ENCODE measurements at places on chromosomes 5 and 9.

DNA sequence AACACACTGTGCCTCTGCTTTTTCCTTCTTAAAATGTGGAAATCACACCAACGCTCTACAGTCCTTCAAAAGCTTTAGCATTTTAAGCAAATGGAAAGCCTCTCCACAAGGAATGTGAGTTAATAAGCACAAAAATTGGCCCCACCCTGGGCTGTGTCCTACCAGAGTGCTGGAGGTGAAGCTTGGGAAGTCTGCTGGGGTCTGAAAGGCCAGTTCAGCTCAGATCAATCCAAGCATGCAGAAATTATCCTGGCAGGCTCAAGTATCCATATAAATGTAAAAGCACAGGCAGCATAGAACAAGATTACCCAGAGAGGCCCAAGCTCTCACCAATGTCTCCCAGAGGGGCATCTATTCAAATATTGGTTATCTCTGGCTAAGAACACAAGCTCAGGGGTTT, 98.5 kb downstream of the ESM1 start:
- no peak for DNase-seq

GRCh38 chr5:37850226-37850865, 10.5 kb upstream of the GDNF start:
- peak; percentile 89 for DNase-seq

- DNase-seq = peak; percentile 4
Observed at GRCh38 chr5:84450617-84451414, 66.1 kb upstream of the EDIL3 start.

DNA sequence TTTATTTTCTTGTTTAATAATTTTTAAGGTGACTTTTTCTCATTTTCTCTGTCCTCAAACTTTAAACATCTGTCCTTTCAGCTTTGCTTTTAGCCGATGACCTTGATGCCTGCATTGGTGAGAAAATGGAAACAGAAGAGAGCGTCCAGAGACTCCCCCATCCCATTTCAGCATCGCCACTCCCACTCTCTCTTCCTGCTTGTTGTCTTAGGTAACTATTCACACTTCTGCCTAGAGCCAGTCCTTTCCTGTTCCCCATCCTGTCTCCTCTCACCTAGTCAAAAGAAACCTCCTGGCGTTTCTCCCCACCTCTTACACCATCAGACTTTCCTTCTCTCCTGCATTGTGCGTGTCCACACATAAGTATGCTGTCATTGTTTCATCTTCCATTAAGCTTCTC, 124.6 kb downstream of the MAST4 start:
- DNase-seq = no peak

DNA sequence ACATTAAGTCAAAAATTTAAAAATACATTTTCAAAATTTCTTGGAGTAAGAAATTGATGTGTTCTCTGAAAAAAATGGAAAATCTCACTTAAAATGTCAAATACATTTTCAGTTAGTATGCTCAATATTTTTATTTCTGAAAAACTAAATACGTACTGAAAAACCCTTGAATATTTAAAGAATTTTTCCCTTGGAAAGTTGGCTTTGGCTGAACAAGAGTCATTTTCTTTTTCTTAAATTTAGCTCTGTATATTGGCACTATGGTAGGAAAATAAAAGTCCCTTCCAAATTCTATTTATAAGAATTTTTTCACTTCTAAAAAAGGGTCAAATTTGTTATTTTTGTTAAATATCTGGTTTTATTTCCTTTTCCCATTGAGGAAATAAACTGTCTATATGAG, 29.0 kb upstream of the CDH18 start:
- DNase-seq = no peak

DNA sequence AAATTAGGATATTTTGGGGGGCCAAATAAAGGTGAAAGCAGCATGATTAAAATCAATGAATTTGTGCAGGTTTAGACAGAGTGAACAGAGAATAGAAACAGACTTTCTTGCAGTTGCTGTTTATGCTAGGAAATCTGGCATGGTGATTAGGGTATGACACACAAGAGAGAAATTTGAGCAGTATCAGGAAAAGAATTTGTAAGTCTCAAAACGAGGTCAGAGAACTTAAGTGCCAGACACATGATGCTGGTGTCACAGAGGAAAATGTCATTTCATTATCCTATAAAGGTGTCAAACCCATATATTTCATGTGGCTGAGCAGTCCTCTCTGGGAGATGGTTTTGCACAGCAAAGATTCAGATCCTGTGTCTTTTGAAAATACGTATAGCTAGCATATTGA, 15.7 kb downstream of the LVRN start:
- DNase-seq = peak; percentile 78

- no peak for DNase-seq
Observed at GRCh38 chr5:149940077-149940574, 4.5 kb downstream of the PDE6A start.

- DNase-seq = no peak
Observed at GRCh38 chr5:164472165-164472564, 966.7 kb downstream of the MAT2B start.

- no peak for DNase-seq
Observed at GRCh38 chr9:35237311-35237710, 75.5 kb downstream of the UNC13B start.

DNA sequence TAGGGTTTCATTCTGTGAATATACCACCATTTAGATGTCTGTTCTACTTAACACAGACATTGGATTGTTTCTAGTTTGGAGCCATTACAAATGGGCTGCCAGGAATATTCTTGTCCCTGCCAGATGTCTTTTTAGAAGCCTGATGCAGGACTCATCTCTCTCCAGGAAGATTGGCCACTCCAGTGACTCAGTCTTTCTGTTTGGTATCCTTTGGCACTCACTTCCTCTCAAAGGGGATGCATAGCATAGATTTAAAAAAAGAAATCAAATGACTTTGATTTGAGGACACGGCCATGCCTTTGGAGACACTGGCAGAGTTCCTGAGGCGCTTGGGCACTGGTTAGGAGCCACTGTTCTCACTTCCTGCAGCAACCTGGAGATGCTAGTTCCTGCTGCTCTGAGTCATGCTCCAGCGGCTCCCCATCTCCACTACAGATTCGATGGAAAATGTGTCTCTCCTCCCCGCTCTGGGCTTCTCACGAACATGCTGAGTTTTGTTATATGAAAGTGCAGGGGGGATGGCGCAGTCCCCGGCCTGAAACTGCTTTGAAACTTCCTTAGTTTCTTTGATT, 3.5 kb upstream of the ZNF366 start:
- DNase-seq = peak; percentile 92

GRCh38 chr9:106600955-106601560, 261.9 kb upstream of the ZNF462 start:
- no peak for DNase-seq

DNA sequence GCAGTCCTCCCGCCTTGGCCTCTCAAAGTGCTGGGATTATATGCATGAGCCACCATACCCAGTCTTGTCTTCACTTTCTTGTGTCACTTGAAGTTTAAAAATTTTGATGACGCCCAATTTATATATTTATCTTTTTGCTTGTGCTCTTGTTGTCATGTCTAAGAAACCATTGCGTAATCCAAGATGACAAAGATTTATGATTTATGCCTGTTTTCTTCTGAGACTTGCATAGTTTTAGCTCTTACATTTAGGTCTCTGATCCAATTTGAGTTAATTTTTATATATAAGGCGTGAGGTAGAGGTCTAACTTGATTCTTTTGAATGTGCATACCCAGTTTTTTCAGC, 18.6 kb downstream of the ANKHD1 start:
- no peak for DNase-seq

DNA sequence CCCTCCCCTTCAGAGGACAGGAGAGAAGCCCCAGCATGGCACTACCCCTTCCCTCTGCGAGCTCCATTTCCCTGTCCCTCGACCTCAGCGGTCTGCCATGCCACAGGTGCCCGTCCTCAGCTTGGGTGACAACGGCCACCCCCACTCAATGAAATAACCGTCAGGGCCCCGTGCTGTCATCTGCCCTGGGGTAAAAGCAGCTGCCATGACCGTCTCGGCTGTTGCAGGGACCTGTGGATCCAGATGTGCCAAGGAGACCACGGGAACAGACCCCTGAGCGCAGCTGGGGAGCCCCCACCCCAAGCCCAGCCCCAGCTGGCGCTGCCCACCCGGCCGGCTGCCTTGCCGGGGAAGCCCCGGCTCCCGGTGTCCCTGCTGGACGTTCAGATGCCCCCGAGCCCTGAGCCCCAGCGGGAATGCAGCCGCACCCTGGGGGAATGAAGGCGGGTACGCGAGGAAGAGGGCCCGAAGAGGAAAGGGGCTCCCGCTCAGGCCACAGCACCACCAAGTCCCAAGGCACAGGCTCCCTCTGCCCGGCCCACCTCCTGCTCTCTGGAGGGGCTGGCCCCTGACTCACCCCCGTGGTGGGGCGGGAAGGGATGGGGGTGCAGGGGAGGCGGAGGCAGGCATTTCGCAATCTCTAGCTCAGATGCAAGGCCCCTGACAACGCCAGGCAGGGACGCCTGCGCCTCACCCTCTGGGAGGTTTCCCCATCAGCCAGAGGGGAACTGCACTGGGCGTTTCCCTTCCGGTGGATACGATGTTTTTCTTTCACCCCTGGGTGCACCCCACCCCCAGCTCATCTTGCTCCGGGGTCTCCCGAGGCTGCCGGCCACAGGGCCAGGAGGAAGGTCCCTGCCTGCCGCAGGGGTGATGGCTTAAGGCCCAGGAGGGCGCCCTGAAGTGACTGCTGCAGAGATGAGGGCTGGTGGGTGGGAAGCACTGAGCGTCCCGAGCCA, 49.2 kb downstream of the NACC2 start:
- DNase-seq = peak; percentile 59

GRCh38 chr5:54442271-54442670, 13.2 kb upstream of the HSPB3 start:
- DNase-seq = no peak

- no peak for DNase-seq
Observed at GRCh38 chr9:106947106-106947900, 84.3 kb downstream of the ZNF462 start.

GRCh38 chr5:36147681-36148080, 4.0 kb downstream of the LMBRD2 start:
- no peak for DNase-seq

GRCh38 chr9:81116340-81117137, 572.8 kb downstream of the TLE1 start:
- DNase-seq = no peak

DNA sequence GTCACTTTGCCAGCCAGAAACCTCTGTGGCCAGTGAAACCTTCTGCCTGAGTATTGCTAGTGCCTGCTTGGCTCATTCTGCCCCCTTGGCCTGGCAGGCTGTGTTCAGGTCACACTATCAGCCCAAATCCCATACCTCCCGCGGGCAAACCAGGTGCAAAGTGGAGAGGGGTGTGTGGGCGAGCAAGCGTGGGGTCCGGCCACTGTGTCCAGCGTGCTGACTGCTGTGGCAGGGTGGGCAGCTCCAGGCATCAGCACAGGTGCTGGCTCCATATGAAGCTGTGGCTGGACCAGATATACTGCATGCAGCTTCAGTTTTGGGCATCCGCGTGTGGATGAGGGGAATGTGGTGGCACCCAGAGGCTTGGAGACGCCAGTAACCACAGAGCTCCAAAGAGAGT, 576.5 kb upstream of the EDIL3 start:
- no peak for DNase-seq

DNA sequence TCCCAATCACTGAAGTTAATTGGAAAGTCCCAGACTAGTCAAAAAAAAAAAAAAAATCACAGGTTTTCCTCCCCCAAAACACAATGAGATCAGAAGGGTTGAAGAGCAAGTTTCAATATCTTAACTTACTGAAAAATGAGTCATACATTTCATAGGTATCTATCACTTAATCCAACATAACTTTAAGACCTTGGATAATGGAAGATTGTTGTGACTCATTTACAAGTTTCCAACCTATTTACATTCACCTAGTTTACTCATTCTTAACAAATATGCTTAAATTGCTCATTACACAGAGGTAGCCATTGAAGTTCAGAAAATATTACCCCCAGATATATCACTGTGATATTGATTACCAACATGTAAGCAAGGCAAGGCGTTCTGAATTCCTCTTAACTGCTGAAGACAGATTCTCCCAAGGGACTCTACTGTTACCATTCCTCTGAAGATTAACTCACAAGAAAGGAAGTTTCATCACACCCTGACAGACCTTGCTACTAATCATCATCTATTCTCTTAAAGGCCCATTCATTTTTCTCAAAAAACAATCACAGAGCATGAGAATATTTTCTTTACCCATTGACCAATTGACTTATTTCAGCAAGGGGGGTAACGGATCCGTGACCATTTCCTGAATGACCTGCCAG, 563.8 kb downstream of the TLE1 start:
- DNase-seq = peak; percentile 41

DNA sequence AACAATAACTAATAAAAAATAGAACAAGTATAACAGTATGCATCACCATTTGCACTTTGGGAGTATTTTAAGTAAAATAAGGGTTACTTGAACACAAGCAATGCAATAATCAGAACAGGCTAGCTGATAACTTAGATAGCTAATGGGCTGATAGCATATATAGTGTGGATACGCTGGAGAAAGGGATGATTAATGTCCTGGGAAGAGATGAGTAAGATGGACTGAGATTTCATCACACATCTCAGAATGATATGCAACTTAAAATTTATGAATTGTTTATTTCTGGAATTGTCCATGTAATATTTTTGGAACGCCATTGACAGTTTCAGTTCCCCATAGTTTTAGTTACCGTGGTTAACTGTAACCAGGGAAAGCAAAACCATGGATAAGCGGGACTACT, 173.6 kb downstream of the ISL1 start:
- DNase-seq = no peak

DNA sequence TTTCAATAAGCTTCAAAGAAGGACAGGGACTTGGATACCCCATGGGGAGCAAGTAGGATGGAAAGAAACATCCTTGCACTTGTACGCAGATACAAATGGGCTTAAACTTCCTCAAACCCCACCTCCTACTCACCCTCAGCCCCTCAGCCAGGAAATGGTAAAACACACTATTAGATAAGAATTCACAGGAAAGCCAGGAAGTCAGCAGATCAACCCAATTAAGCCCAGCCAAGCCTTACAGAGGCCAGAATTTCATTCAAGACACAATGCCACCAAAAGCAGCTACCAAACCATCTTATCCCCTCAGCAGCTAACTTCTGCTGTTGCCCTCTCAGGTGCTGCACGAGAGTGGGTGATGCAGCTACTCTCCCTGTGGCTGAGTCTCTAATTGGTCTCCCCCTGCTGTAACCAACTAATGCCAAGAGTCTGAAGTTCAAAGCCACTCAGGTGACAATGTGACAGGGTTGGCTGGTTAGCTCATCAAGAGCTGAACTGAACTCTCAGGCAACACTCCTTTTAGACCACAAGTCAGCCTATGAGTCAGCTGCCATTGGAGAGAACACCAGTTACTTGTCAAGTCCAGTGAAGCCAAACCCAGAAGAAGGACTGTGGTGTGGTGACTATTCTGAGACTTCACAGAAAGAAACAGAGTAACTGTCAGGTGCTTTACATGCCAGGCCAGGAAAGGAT, 201.9 kb downstream of the ZNF608 start:
- DNase-seq = no peak

GRCh38 chr5:140109018-140109758, 4.7 kb upstream of the PURA start:
- no peak for DNase-seq

DNA sequence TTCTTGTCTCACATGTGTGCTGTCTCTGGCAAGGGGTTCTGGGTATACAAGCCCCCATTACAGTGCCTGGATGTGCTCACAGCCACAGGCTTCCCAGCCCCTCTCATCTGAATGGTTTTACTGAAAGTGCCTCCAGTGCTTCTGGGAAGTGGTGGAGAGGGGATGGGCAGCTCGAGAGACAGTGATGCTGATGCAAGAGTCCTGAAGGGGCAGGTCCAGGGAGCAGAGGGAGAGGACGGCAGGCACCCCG, 93.5 kb downstream of the PHF2 start:
- peak; percentile 13 for DNase-seq

- DNase-seq = no peak
Observed at GRCh38 chr9:14310311-14310710, 3.6 kb downstream of the NFIB start.

Data from fibroblast of skin of abdomen (primary cell).